ENCODE measurements at places on chromosomes 4 and X.
A peak's percentile ranks its signal among the peaks of the same experiment; 100 is the strongest.

DNA sequence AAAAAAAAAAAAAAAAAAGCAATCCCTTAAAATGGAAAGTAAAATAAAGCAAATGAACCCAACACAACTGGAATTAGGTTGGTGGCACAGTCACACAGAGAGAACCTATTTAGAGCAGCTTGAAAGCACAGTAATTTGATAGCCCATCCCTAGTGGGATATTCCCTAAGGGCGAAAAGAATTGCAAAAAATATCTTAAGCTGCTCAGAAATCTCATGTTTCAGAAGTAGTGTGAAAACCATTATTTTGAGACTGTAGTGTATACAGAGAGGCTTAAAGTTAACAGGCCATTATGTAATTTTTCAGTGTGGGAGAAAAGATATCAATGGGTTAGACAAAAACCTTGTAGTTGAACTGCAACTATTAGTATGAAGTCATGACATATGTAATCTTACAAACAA is 40.0 kb upstream of the DHX15 start:
- no peak for DNase-seq

DNA sequence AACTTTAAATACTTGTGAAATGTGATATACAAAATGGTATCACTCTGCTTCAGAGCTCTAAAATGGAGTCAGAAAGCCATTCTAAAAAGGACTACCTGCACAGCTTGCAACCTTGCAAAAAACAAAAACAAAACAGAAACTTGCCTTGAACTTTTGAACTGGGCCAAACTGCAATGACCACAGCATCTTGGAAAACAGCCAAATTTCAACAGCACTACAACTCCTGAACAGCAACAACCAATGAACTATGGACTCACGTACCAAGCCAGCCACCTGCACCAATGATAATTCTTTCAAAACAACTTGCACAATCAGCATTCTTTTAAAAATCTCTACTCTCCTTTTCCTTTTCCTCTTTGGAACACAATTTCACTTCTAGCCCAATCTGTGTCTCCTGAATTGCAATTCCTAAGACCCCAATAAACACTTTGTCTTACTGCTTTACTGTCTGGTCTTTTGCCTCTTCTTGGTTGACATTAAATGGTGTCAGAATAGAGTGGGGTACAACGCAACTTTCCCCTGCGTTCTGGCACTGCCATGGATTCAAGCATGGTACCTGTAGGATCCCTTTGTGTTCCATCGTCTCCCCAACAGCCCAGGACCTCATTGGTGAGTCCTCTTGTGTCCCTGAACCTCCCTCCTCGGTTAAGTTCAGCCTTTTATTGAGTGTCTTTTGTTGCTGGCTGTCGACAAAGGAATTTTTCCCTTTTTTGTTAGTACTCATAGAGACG is 35.7 kb upstream of the FMR1 start:
- DNase-seq: no peak

DNA sequence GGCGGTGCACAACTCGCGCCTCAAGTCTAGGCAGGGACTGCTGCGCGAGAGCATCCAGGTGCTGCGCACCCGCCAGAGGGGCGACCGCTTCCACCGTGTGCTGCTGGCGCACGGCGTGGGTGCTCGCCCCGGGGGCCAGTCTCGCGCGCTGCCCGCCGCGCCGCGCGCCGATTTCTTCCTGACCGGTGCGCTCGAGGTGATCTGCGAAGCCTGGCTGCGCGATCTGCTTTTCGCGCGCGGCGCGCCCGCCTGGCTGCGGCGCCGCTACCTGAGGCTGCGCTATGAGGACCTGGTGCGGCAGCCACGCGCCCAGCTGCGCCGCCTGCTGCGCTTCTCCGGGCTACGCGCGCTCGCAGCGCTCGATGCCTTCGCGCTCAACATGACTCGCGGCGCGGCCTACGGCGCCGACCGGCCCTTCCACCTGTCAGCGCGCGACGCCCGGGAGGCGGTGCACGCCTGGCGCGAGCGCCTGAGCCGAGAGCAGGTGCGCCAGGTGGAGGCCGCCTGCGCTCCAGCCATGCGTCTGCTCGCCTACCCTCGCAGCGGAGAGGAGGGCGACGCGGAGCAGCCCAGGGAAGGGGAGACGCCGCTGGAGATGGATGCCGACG is 1.3 kb downstream of the CHST7 start:
- DNase-seq: peak; percentile 13

GRCh38 chr4:1043651-1044468 is 32.4 kb downstream of the FGFRL1 start:
- no peak for DNase-seq

GRCh38 chr4:120291541-120291940 is 224.9 kb upstream of the MAD2L1 start:
- DNase-seq: no peak

DNA sequence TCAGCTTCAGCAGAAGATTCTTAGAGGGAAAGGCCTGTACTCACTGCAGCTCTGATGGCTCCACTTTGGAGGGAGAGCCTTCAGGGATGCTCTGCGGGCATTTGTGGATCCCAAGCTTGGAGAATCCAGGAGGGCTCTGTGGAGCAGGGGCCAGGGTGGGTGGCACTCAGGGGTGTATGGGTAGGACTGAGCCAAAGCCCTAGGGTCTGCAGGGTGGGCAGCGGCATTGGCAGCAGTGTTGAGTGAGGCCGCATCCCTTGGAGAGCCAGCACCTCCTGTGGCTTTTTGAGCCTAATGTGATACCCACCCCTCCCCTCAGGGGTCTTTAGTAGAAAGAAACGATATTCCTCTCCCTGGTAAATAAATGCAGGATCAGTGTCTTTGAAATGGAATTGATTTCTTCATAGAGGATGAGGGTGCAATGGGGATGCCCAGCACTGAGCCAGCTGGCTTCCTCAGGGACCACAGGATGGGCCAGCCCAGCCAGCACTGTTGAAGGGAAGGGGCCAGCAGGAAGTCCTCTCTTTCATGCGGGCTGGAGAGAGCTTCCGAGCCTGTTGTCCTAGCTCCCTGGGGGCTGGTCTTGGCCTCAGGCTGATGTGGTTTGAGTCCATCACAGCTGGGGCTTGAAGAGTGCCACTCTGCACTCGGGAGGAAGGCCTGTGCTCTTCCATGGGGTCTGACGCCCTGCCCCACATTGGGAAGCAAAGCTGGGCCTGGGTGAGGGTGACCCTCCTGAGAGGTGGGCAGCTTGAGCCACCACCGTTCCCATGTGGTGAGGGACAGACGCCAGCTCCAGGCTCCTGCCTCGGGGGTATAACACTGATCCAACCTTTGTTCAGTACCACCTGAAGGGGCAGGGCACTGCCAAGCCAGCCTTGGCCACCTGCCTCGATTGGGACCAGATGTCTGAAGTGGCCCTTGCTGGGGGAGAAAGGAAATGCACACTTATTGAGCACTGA is 49.5 kb downstream of the PSAPL1 start:
- DNase-seq: no peak

DNA sequence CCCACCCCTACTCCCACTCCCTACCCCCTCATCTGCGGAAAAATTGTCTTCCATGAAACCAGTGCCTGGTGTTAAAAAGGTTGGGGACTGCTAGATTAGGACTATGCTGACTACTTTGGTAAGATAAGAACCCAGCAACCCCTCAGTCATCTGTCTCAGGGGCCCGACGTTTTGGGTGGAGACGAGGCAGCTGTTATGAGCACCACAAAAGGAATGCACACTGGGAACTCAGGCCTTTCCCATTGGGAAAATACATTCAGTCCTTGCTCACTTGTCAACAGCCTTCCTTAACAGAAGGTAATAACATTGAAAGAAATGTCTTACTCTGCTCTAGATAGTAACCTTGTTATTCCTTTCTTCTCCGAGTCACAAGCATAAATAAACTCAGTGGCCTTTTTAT is 310.8 kb downstream of the AFF2 start:
- no peak for DNase-seq

- no peak for DNase-seq
These were observed 248.4 kb upstream of the NDST4 start for GRCh38 chr4:115361781-115362180.

GRCh38 chr4:38069271-38069760 is 109.1 kb downstream of the PTTG2 start:
- DNase-seq: no peak
